NCI-H774 (cell line): ENCODE measurements at places on chromosomes 6 and 20.

DNA sequence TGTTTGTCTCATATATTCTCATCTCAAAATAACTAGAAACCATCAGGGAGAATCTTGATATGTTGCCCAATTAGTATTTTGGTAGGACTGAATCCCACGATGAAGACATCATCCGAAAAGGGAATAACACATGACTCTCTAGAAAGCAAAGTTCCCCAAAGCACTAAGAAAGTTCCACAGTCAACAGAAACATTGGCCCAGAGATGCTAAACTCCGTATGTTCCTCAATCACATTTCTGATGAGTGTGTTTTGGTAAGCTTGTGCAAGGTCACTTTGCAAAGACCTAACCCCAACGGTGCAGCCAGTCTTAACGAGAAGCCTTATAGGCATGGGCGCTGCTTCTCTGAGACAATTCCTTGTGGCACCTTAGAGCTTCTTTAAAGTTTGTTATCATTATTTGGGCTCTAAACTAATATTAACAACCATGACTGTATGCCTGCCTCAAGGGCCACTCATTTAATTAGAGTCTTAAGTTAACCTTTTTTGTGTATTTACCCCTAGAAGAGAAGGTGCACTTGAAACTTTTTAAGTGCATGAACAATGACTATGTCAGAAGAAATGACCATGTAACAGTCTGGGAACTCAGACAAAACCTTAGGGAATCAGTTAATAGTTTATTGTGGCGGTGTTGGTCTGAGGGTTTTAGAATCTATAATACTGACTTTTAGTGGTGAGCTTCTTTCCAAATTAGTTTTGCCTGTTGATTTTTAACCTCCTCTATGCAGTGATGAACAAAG, 202.0 kb upstream of the RAB32 start:
- no peak for DNase-seq

GRCh38 chr6:137271245-137272183, 52.3 kb upstream of the IFNGR1 start:
- DNase-seq: peak; percentile 66

GRCh38 chr6:158321960-158322359, 9.7 kb downstream of the TULP4 start:
- no peak for DNase-seq

DNA sequence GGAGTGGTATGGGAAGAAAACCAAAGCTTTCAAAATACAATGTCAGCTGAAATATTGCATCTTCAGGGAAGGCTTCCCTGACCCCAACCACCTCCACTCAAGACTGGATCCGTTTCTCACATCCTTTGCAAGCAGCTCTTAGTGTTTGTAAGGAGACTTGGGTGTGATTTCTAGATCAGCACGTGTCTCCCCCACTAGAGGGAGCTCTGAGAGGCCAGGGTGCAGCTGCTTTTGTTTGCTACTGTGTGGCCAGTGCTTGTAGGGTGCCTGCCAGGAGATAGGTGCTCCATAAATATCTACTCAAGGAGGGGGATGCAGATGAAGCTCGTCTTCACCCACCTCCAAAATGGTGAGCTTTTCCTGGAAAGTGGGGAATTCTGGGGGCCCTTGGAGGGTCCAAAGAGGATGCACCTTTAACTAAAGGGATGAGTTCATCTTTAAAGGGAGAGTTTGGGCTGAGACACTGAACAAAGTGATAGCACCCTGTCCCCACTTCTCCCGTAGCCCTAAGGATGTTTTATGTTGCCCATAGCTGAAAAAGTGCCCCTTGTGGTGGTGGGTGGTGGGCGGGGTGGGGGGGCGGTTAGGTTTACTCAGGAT, 52.6 kb upstream of the MAFB start:
- no peak for DNase-seq

DNA sequence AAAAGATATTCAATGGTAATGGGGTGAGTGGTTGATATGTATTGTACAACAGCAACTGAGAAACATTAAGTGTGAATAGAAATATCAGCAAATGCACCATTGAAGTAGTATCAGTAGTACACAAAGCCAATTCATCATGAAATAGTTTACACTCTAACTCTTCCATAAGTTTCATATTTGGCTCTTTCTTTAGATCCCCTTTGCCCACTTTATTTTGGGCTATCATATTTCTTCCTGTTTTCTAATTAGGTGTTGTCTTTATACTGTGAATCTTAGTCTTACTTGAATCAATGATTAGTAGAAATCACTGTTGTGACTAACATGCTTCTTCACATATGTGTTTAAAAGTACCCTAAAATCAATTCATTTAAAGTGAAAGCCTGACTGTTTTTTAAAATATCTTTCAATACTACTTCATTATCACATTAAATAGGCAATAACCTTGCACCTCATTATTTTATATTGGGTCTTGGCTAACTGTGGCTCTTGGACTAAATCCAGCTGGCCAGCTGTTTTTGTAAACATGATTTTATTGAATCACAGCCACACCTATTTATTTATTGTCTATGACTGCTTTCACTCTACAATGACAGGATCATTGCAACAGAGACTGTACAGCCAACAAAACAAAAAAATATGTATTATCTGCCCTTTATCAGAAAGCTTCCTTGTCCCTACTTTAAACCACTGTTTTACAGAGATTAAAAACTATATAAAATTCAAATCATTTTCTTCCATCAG, 38.9 kb downstream of the EYS start:
- peak; percentile 23 for DNase-seq

GRCh38 chr20:23782366-23782983, 31.7 kb upstream of the CST1 start:
- peak; percentile 2 for DNase-seq

GRCh38 chr20:47677635-47678453, 107.4 kb downstream of the SULF2 start:
- peak; percentile 24 for DNase-seq
